ENCODE measurements at places on chromosomes 12 and 14.
A peak's percentile ranks its signal among the peaks of the same experiment; 100 is the strongest.

DNA sequence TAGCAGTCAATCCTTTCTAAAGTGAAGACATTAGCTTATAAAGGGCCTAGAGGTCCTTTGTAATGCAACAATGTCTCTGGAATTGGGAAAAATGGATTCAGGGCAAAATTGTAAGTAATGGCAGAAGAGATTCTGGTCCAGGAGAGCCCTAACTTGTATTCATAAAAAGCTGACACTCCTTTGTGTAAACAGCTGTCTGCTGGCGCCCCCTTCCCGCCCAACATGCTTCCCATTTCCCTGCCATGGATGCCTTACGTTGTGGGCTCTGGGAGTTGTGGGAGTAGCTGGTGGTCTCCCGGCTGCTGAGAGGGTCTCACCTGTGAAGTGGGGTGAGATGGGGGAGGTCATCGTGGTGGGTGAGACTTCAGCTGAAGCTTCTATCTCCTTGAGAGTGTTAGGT lies 2.3 kb downstream of the ACRBP start:
- peak; percentile 37 for DNase-seq

DNA sequence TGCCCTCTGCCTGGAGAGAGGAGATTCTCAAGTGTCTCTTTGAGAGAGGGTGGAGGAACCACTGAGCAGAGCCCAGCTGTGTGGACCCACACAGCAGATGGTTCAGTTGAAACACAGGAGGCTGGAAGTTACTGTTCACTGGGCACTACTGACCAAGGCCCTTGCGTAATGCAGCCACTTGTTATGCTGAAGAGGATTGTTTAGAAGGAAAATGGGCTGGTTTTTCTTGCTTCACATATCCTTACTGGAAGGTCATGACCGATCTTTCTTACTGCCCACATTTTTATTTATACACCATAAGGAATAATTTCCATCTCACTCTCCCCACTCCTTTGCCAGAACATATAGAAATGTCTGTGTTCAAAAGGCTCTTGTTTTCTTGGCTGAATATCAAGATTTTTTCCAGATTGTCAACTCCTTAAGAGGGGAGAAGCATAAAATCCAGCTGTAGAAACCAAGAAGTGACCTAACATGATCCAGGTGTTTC lies 375.1 kb upstream of the DDHD1 start:
- DNase-seq = no peak

DNA sequence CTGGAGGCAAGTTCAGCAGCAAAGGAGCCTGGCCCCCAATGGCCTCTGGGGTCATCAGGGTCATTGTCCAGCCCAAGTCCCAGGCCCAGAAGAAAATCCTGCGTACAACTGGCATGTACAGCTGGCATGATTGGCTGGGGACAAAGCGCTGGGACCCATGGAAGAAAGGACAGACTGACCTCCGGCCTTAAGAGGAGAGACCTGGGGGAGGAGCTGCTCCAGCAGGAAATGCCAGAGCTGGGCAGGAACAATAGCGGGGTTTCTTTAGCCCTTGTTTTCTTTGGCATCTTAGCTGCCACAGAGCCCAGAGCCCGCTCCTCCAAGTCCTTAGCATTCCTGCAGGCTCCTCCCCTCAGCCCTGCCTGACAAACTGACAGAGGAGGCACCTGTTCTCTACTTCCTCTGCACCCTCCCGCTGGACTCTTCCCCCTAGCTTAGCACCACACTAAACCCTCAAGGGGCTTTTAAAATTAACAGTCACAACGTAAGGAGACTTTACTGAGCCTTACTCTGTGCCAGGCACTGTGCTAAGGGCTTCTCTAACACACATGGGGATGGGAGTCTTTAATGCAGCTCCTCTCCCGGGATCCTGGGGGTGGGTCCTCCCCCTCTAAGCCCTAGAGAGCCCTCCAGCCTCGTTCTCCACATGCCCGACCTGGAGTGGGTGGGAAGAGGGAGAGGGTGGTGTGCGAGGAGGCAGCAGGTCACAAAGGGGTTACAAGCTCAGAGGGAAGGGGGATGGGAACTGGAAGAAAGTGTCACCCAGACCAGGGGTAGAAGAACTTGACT lies 1.8 kb upstream of the AQP5 start:
- no peak for DNase-seq

- no peak for DNase-seq
These were observed 4.2 kb upstream of the XPOT start for GRCh38 chr12:64400041-64400440.

DNA sequence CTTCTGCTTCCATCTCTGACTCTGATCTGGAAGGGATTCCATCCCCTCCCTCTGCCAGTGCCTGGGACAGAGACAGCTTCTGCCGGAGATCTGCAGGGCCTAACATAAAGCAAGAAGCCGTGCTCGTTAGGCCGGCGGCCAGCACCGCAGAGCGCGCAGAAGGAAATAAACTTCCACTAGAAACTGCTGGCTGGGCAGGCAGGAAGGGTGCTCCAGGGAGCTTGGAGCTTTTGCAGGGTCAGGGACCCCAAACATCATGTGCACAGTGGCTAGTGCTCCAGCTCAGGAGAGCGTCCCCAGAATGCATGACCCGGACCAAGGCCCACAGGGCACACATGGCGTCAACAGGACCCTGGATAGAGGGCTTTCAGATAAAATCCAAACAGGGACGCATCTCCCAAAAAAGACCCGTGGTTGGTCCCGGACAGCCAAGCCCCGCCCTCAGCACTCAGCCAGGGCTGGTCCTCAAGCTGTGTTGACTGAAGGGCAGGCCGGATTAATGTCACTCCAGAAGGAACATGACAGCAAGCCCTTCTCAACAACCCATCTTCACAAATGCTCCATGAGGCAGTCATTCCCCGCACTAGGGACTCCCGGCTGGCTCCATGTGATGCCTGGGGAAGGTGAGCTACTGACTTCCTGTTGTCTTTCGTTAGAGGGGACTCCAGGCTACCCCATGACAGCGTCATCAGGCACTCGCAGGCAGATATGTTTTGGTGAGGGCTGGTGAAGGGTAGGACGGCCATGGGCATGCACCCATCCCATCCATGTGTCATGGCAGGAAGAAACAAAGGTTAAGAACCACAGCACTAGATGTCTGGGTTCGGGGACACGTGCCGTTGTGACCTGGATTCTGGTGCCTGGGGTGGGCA lies 121.5 kb downstream of the CALM1 start:
- no peak for DNase-seq

- no peak for DNase-seq
These were observed 53.8 kb upstream of the NTF3 start for GRCh38 chr12:5377997-5378592.

GRCh38 chr12:115322275-115322674 lies 638.3 kb upstream of the TBX3 start:
- DNase-seq = no peak

- DNase-seq = no peak
These were observed 30.3 kb downstream of the DEGS2 start for GRCh38 chr14:100129161-100129589.

- no peak for DNase-seq
These were observed 274.3 kb downstream of the BCL11B start for GRCh38 chr14:98997526-98998205.

GRCh38 chr14:50532502-50533240 lies at the start of gene MAP4K5:
MAP4K5 (minus strand) TSS chr14:50532569; CDS start chr14:50532049, 520 bp downstream.
- DNase-seq = peak; percentile 95

DNA sequence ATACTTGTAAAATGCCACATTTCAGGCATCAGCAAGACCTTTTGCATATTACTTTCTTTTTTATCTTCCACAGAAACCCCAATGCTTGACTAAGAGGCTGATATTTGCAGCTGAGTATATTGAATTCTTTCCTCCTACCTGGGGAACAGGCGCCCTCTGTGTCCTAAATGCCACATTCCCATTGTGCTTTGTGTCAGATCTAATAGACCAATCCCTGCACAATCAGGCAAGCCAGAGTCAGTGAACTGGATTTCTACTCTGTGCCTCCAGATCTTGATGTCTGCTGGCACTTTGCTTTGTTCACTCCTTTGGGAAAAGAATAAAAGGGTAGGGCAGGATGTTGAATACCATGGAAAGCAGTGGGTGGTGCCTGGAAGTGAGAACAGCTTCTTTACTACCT lies 22.4 kb upstream of the TAS2R42 start:
- peak; percentile 60 for DNase-seq

- no peak for DNase-seq
These were observed 174.0 kb downstream of the ASCL4 start for GRCh38 chr12:107948391-107948945.

DNA sequence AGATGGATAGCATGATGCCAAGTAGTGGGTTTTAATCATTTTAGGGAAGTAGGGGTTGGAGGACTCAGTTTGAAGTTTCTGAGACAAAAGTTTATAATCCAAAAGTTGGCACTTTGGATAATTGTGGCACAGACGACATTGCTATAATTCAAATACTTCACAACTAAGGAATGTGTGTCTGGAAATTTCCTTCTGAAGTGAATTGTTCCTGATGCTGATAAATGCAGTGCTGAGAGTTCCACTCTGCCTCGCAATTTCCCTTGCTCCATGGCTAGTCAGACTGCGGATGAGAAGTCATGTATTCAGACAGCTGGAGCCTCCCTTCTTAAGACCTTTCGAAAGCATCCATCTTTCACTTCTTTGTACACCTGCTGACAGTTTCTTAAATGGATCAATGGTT lies 393.3 kb upstream of the PRICKLE1 start:
- no peak for DNase-seq

DNA sequence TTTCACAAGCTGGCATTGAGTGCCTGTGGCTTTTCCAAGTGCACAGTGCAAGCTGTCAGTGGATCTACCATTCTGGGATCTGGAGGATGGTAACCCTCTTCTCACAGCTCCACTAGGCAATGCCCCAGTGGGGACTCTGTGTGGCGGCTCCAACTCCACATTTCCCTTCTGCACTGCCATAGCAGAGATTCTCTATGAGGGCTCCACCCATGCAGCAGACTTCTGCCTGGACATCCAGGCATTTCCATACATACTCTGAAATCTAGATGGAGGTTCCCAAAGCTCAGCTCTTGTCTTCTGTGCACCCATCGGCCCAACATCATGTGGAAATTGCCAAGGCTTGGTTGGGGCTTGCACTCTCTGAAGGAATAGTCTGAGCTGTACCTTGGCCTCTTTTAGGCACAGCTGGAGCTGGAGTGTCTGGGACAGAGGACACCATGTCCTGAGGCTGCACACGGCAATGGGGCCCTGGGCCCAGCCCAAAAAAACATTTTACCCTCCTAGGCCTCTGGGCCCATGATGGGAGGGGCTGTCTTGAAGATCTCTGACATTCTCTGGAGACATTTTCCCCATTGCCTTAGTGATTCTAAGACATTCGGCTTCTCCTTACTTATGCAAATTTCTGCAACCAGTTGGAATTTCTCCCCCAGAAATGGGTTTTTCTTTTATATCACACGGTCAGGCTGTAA lies 313.3 kb upstream of the SFSWAP start:
- DNase-seq = no peak

GRCh38 chr14:103301512-103302354 lies 32.3 kb upstream of the EIF5 start:
- peak; percentile 56 for DNase-seq

DNA sequence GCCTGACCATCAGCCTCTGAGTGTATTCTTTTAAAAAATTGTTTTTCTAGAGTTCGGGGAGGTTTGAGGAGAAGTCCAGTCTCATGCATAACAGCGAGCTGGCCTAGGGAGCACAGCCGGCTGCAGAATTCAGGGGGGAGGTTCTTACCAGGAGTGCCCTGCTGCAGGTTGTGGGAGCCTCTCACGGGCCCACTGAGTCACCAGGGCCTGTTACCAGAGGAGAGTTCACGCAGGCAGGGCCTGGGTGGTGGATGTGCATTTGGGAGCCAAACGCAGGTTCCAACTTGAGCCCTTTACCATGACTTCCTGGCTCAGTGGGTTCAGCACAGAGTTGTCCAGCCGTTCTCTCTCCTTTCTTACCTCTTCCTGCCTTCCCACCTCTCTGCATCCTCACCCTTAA lies 14.4 kb downstream of the CD9 start:
- no peak for DNase-seq

DNA sequence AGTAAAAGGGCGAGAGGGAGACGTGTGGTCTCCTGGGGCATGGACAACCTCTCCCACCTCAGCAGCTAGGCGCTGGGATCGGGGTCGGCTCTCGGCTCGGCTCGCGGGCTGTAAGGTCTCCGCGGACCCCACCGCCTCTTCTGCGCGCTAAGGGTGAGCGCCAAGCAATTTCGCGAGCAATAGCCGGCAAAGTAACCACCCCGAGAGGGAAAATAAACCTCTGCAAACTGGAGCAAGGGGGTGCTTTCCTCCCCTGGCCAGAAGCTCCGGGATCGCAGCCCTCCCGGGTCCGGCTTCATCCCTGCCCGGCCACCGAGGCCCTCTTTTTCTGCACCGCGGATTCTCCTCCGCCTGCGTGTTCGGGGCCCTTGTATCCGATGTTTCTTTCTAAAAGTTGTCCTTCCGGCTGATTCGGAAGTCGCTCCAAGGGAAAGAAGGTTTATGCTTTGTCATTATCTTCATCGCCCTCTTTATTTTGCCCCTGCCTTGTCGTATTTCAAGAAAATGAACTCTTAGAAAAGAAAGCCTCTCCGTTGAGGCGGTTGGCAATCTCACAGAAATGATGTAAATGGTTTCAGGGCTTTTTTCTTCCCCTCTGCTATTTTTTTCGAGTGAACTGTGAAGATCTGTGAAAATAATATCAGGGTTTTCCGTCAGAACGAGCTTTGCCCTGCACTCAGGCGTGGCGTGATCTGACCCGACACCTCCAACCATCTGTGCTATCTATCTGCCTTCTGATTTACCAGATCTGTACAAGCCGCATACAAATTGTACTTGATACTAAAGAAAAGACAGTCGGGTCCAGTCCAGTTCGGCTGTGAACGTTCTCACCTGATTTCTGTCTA lies 1.7 kb upstream of the SIX6 start:
- DNase-seq = peak; percentile 92

DNA sequence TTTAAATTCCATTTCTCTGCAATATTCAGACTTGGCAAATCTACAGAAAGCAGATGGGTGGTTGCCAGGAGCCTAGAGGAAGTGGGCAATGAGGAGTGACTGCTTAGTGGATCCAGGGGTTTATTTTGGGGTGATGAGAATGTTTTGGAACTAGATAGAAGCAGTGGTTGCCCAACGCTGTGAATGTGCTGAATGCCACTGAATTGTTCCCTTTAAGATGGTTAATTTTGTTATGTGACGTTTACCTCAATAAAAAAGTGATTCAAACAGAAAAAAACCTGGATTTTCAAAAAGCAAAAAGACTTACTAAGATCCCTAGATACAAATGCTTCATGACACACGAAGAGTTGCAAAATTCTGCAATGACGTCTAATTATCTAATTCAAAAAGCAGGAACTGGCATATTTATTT lies 34.2 kb downstream of the DAO start:
- no peak for DNase-seq

DNA sequence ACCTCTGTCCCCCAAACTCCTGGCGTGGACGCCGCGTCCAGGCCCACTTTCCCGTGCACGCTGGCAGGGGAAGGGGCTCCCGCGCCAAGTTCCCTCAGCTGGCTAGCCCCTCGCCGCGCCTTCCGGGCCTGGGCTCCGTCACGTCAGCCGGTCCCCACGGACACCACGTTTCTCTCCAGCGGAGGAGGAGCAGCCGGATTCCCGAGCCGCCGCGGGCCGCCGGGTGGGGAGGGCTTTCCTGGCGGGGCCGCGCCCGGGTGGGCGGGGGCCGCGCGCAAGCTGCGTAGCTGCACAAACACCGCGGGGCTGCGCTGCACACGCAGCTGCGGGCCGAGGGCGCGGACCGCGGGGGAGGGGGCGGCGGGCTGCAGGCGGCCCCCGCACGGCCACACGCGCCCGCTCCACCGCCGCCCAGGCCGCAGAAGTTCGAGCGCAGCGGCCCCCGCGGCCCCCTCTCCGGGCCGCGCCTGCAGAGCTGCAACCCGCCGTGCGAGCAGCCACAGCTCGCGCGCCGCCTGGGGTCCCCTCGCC lies 45.1 kb upstream of the PNMA1 start:
- no peak for DNase-seq
